Fibroblast of mammary gland (primary cell): ENCODE measurements at places on chromosomes 1 and 21.

DNA sequence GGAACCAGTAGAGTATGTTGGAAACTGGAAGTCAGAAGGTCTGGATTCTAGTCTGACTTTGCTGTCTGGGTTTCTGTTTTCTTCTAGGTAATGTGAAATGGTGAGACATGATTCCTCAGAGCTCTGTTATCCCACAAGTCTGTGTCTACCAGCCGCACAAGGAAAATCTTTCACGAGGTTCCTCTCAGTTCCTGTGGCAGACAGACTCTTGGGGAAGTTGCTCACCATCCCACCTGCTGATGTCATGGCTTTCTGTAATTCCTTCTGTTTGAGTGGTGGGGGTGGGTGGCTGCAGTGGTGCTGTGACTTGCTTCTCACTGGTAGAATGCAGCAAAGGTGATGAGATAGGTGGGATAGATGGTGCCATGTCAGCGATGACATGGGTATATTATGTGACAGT lies 17.1 kb upstream of the SCMH1 start:
- no peak for DNase-seq

DNA sequence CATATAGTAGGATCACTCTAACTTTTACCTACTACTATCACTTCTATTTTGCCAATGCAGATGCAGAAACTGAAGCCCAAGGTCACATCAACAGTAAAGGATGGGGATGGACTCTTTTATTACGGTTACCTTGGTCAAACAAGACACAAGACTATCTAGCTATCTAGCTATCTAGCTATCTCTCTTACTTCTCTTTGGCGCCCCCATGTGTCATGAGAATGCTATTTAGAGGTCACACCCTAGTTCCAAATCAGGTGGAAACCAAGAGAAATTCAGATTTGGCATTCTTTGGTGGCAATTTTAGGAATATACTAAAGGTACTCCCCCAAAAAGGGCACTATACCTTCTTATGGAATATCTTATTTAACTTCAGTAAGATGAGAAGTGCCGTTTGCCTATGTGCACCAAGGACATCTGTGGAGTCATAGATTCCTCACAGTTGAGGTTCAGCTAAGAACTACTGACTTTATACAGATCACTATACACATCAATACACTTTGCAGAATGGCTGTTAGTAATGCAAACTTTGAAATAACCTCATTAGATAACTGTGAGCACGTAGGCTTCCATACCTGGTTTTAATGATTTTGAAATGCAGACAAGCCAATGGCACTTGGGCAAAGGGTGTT lies 6.7 kb downstream of the ZNF648 start:
- peak; percentile 35 for DNase-seq

DNA sequence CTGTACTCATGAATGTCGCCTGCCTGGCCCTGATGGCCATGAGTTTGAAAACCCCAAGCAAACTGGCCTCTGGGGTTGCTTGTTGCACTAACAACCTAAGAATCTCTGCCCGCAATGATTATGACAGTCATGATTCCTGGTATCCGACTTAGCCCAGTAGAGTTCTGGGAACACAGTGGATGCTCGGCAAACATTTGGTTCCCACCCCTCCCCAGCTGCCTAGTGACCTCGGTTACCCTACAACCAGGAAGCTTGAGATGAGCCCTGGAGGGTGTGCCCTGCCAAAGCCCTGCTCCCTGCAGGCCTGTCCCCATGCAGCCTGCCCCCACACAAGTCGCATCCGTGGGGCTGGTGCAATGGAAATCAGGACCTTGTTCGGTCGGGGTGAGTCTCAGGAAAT lies 76.0 kb upstream of the ZBTB40 start:
- no peak for DNase-seq

DNA sequence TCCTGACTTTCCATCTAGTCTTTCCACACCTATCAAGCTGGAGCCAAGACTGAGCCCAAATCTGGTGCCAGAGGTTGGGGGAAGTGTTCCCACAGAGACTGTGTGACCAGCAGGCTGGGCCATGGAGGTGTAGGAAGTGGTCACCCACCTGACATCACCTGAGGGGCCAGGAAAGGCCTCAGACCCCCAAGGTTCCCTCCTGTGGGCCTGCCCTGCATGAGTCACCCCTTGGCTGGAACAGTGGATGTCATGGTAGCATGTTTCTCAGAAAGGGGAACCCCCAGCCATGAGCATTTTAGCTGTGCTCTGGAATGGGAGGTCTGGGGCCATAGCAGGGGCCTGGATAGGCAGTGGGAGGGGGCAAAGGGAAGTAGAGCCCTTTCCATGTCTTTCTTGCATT lies 5.7 kb upstream of the TNFRSF8 start:
- no peak for DNase-seq

DNA sequence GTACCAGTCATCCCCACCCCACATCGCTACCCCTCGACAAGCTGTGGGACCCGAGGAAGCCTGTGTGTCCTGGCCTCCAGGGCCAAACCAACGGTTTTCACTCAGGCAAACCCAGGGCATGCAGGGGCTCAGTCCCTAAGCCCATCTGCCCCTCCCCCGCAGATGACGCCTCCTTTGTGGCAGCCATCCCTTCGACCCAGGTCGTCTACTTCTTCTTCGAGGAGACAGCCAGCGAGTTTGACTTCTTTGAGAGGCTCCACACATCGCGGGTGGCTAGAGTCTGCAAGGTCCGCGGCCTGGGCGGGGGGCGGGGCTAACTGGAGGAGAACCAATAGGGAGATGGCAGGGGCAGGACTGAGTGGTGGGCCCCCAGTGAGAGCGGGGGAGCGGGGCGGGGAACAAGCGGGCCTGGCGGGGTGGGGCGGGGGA lies 7.4 kb downstream of the SEMA4A start:
- DNase-seq = peak; percentile 58

- no peak for DNase-seq
Observed at GRCh38 chr1:3171761-3172160, 102.8 kb downstream of the PRDM16 start.

- peak; percentile 38 for DNase-seq
Observed at GRCh38 chr1:67390041-67390887, 39.9 kb downstream of the SERBP1 start.

DNA sequence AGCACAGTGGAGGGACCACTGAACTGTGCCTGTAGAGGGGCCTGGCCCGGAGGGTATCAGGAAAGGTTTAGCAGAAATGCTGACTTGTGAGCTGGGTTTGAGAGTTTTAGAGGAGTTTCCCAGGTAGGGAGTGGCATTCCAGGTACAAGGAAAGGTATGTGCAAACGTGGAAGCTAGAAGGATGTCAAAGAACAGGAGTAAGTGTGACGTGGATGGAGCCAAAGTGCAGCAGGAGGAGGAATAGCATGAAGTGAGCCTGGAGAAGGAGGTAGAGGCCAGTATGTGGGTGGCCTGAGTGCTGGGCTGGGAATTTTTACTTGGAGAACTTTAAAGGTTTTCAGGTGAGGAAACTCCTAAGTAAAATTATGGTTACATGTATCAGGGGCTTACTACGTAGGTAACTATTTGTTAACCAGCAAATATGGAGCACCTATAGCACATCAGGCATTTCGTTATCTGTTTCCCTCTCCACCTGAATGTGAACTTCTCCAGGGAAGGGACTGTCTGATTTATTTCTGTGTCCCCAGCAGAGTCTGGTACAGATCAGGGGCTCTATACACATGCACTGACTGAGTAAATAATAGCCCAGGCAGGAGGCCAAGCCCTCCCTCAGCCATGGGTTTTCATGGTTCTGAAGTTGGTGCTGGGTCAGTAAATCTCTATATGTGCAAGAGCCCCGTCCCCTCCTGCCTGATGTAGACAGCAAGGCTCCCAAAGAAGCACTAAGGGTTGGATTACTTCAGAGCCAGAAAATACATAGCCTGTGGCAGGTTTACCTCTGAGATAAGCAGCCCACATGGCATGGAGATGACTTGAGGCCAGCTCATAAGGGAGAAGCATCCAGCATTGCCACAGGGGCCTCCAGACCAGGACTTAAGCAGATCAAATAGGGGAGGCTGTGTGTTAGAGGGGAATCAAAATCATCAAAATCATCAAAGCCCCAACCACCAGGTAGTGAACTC lies 43.4 kb downstream of the CDCP2 start:
- DNase-seq = no peak

DNA sequence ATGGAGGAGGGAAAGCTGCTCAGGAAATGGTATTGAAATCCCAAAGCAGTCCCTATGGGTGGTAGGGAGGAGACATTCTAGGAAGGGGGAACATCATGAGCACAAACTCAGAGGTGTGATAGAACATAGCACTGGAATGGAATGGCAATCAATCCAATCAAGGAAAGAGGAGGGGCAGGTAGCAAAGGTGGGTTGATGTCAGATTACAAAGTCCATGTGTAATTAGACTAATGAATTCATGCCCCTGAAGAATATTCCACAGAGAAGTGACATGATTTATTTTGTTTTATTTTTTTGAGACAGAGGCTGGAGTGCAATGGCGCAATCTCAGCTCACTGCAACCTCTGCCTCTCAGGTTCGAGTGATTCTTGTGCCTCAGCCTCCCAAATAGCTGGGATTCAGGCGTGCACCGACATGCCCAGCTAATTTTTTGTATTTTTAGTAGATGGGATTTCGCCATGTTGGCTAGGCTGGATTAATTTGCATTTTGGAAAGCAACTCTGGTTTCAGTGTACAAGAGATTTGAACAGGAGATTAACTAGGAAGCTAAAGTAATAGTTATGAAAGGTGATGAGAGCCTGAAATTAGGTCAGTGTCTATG lies 36.1 kb downstream of the DEGS1 start:
- DNase-seq = no peak

GRCh38 chr1:78649628-78650027 lies at the start of gene IFI44:
Gene IFI44, plus strand, starts transcription at chr1:78649831. Its CDS starts 365 bp downstream, at chr1:78650196.
- DNase-seq = peak; percentile 85

DNA sequence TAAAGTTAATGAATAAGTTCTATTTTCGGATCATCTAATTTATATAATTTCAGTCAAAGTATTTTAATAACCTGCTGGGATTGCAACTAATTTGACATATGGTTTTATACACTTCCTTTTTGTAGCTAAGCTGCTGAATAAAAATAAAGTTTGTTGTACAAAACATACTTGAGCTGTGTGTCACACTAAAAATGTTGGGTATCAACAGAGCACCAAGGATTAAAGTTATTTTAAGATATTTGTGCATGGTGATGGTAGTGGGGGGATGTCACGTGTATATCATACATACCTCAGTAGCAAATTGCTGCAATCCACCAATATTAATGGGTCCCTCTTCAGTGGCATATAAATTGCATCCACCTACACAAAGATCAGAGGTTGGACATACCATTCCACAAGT lies 199.6 kb downstream of the DPYD start:
- DNase-seq = no peak

GRCh38 chr1:238329671-238330070 lies 438.9 kb upstream of the ZP4 start:
- no peak for DNase-seq

DNA sequence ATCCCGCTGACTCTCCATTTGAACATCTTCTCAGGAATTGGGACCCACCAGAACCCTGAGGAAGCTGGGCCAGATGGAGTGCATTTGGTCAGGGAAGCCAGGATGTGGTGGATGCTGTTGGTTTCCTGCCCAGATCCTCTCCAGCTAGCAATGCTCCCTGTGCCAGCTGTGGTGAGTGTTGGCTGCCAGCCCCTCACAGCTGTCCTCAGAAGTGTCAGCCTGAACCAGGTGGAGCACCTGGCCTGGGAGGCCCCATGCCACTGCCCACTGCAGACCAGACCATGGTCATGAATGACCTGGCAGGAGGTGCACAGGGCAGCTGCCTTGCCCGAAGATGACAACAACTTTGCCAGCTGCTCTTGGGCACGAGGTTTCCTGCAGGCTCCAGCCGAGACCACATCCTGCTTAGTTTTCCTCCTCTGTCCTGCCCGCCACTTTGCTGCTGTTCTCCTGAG lies 54.4 kb downstream of the PRSS38 start:
- DNase-seq = peak; percentile 88

DNA sequence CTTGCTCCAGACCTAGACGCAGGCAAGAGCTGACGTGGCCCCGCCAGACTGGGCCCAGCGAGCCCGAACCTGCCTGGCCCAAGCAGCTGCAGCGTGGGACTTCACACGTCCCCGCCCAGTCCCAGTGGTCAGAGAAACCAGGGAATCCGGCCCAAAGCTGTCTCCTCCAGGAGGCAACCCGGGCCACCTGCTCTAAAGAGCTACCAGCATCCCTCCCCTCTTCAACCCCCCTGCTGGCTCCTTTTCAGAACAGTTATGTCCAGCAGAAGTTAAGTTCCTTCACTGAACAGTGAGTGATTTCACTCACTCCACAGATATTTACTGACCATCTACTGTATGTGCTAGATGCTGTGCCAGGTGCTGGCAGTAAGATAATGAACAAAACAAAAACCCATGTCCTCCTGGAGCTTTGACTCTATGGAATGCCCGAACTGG lies 2.1 kb upstream of the EFNA1 start:
- DNase-seq = no peak

GRCh38 chr1:40315239-40315794 lies 1.8 kb downstream of the COL9A2 start:
- DNase-seq = peak; percentile 81

- DNase-seq = peak; percentile 0
Observed at GRCh38 chr1:63189677-63190076, 132.7 kb upstream of the FOXD3 start.

DNA sequence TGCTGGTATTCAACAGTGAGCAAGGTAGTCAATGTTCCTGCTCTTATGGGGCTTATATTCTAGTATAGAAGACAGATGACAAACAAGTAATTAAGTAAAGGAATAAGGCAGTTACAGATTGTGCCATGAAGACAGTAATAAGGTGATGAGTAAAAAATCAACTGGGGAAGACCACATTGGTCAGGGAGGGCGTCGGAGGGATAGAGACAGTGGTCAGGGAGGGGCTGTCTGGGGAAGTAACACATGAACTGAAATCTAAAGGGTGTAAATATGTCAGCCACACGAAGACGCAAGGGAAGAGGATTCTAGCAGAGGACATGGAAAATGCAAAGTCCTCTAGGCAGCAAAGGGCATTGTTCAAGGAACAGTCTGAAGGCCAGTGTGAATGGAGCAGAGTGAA lies 10.1 kb downstream of the IL12RB2 start:
- no peak for DNase-seq

GRCh38 chr1:58805716-58806571 lies 22.1 kb upstream of the JUN start:
- DNase-seq = no peak

GRCh38 chr1:217140041-217140901 lies 417.0 kb upstream of the ESRRG start:
- DNase-seq = no peak

GRCh38 chr1:19130468-19130867 lies 79.6 kb downstream of the UBR4 start:
- DNase-seq = no peak

DNA sequence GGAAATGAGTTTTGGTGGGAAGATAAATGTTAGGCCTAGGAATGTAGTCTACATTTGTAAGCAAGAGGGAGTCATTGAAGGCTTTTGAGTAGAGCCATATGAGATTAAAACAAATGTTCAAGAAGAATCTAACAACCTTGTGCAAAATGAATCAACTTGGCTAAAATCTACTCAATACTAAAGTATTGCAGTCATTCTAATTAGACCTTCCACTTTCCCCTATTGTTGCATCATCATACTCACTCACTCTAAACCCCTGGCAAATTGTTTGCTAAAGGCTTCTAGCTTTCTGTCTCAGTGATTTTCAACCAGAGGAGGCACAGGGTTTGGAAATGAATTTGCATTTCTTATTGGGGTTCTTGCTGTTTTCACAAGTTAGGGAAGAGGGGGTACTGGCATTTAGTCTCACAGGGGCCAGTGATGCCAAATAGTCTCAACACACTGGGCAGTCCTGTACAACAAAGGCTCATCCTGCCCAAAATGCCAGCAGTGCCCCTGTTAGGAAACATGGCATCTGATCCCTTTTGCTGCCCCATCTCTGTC lies 85.3 kb downstream of the SEC16B start:
- DNase-seq = peak; percentile 30

GRCh38 chr1:155134322-155134721 lies 1.3 kb upstream of the SLC50A1 start:
- no peak for DNase-seq
